ENCODE measurements at places on chromosomes 4 and X.

GRCh38 chr4:114886761-114887160, 226.7 kb downstream of the NDST4 start:
- no peak for DNase-seq

DNA sequence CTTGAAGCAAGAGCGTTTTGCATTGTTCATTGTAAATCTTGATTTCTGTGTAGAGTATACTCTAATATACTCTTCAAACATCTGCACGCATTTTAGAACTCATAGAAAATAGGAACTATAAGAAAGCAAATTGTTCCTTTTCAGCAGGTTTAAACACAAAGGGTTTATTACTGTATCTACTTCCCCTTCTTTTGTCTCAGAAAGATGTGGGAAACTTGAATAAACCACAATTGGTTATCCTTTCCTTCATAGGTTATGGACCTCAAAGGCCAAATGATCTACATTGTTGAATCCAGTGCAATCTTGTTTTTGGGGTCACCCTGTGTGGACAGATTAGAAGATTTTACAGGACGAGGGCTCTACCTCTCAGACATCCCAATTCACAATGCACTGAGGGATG, 46.0 kb upstream of the GUCY1B1 start:
- no peak for DNase-seq

DNA sequence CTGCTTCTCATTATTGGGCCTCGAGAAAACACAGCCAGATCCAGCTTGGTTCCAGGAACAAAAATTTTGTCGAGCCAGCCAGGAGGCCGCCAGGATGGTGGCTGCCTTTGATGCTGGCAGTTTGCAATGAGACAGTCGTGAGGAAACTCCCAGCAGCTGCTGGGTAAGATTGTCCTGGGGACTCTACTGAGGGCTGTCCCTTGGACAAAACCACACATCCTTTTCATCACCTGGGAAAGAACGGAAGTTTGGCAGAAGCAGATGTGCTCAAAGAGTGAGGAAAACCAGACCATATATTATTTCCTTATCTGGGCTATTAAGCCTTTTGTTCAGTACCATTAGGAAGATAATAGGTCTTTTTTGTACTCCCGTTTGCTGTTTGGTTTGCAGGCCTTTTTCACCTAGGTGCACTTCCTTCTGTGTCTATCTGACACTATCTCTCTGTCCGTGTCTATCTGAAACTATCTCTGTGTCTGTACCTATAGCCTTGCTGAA, 13.4 kb upstream of the PAPSS1 start:
- no peak for DNase-seq

- DNase-seq = no peak
Measured at GRCh38 chr4:152164561-152164960, 371.3 kb downstream of the FBXW7 start.

DNA sequence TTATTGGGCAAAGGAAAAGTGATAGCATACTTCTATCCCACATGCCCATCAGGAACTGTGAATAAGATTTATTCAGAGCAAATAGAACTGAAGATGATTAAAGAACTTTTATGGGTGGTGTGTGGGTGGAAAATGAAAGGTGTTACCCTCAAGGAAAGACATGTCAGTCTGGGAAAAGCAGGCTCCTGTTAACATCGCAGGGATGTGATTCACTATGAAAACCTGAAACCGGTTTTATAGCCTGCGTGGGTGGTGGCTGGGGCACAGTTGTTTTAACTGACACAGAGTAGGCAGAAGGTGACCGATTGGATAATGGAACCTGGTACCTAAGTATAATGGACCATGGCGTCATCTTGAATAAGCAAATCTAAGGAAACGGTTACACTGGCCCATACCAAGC, 61.3 kb upstream of the CASK start:
- DNase-seq = no peak

- no peak for DNase-seq
Measured at GRCh38 chr4:7753931-7754465, 185.7 kb downstream of the AFAP1 start.

GRCh38 chrX:1205681-1206611, 6.5 kb downstream of the CRLF2 start:
- peak; percentile 37 for DNase-seq

GRCh38 chrX:46459603-46460002, 85.6 kb downstream of the ZNF674 start:
- DNase-seq = no peak

- DNase-seq = no peak
Measured at GRCh38 chr4:124948976-124949597, 236.6 kb upstream of the ANKRD50 start.

DNA sequence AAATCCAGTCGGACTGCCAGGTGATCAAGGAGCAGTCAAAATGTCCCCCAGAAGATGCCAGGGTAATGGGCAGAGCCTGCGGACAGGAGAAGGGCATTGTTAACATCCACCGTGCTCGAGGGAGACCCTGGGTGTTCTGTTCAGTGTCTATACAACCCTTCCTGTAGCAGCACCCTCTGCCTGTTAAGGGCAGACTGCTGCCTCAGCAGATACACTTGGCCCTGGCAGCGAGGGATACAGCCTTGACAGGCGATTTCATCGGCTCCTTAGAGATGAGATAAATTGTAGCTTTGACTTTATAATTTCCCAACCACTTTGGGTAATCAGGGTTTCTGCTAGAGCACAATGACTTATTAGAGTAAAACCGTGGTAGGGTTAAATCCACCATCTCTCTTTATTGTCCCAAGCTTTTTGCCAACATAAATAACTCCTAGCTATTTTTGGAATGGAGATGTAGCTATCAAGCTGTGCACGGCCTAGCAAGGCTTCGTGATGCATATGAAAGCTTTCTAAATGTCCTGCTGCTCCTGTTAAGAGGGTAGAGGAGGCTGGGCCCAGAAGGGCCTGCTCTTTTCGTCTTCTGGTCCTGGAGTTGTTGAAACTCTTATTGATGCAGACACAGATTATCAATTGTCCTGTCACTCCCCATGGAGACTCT, 195.9 kb downstream of the CPEB2 start:
- DNase-seq = no peak

DNA sequence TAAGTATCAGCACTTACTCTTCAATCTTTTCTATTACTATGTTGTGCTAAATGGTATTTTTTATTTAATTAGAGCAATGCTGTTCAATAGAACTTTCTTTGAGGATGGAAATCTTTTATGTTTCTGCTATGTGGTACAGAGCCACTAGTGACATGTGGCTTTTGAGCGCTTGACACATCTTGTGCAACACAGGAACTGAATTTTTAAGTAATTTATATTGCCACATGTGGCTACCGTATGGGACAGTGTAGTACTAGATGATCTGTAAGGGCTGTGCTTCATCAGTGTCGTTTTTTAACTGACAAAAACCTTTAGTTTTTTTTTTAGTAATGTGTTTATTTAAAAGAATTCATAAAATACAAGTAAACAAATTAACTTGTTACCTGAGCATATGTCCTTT, 22.4 kb downstream of the HPRT1 start:
- DNase-seq = no peak

DNA sequence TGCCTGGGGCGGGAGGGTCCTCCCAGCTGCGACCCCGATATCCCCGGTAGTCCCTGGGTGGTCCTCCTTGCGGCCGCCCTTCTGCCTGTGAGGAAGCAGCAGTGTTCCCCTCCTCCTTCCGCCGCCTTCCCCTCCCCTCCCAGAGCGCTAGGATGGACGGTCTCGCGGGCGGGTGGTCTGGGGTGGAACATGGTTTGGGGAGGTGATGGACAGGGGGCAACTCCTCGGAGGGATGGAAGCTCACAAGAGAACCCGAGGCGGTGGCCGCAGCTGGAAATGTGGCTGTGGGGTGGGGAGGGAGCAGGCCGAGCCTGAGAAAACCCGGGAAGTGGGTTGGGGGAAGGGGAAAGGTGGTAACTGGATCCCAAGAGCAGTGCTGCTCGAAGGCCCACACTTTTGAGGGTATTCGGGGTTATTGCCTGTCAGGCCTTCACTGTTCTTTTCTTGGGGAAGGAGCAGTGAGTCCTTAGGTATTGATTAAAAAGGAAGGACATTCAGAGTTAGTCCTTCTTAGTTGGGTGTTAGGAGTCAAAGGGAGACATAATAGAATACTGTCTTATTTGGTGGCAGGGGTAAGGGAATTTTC, 581 bp downstream of the UBE2K start:
- DNase-seq = no peak

DNA sequence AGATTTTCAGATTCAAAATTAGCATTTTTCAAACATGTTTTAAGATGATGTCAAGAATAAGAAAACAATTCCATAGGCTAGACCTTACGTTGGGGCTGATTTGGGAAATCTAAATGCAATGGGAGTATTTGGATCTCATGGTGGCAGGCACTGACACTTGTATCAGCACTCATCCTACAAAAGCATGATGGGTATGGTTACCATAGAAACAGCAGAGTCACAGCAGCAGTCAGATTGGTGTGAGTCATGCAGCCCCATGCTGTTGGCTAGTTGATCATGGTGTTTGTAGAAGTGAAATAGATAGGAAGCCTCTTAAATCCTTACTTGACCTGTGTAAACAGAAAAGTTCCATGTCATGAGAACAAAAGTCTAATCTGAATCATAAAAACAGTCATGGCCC, 1637.3 kb upstream of the PABPC4L start:
- no peak for DNase-seq

GRCh38 chr4:144611850-144612249, 34.1 kb upstream of the HHIP start:
- DNase-seq = no peak

DNA sequence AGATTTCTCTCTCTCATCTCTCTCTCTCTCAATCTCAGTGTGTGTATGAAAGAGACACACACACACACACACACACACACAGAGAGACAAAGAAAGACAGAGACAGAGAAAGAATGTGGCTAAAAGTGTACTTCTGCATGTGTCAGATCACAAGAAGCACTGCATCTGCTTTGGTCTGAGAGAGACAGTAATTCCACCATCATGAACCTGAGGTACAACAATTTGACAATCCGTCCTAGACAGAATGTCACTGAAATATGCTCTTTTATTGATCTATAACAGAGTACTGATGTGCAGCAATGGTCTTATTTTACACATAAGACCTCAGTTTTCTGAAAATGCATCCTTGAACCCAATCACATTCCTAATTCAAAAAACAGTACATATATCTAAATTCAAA, 576.2 kb upstream of the SMIM31 start:
- DNase-seq = no peak
